ENCODE measurements at places on chromosomes 2 and 18. TPM values are rescaled to one million over a fixed set of nuclear protein-coding genes. Genes with fewer than 3 reads are reported as not detected.

DNA sequence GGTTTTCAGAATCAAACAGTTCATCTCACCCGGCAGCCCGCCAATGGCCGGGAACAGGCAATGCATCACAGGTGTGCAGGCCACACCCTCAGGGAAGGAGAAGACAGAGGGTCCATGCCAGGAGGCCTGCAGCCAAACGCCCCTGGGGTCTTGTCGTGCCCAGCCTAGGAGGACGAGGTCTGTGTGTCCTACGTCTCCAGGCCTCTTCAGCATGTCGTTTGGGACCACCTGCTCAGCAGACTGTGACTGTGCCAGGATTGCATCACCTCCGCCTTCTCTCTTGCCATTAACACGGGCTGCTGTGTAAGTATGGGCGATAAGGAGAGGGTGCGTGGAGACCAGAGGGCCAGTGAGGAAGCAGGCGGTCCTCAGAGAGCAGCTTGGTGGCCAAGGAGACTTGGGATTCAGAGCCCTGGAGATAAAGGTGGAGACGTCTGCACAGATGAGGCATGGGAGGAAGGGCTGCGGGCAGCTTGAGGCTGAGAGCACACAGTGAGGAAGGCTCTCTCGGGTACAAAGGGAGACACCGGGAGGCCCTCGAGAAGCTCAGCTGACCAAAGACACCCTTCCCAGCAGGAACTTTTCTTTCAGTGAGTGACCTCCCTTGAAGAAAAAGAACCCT lies 37.4 kb upstream of the KLHL29 start:
- H3K4me1 ChIP-seq, result no peaks in the 10 kb centered on the region
- H3K27me3 ChIP-seq, result no peaks in the 10 kb centered on the region
- DNase-seq, result no peak
- no peaks in the 10 kb centered on the region for H3K36me3 ChIP-seq
- H3K4me3 ChIP-seq, result no peak overlapping the region

- H3K27ac ChIP-seq, result no peak overlapping the region
- DNase-seq, result no peak
- no peaks in the 10 kb centered on the region for H3K36me3 ChIP-seq
- H3K4me1 ChIP-seq, result peaks cover 32% of the 10 kb centered on the region
Measured at GRCh38 chr2:234218266-234219045, 168.0 kb downstream of the SPP2 start.

GRCh38 chr18:35716169-35716831 lies 134.8 kb downstream of the GALNT1 start:
- H3K36me3 ChIP-seq, result peaks cover 1% of the 10 kb centered on the region
- H3K27me3 ChIP-seq, result no peaks in the 10 kb centered on the region
- no peaks in the 10 kb centered on the region for H3K4me1 ChIP-seq

GRCh38 chr2:113225263-113226259 lies 51.8 kb downstream of the PSD4 start:
- no peaks in the 10 kb centered on the region for H3K36me3 ChIP-seq
- no peak overlapping the region for H3K4me3 ChIP-seq
- no peaks in the 10 kb centered on the region for H3K27me3 ChIP-seq
- no peak overlapping the region for H3K27ac ChIP-seq

DNA sequence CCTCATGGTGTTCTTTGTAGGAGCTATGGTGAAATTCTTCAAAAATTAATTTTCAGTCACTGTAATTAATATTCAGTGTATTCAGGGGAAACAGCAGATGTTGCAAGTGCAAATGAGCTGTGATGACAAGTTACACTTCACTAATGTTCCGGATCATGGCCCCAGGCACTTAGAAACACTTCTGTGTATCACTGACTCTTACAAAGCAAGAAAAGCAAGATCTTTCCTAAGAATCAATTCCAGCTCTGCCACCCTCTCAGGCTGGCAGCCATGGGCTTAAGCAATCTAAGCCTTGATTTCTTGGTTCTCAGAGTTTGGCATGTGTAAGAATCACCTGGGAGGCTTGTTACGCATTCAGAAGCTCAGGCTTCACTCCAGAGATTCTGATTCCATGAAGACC lies 78.0 kb downstream of the MARCHF4 start:
- no peak overlapping the region for H3K27ac ChIP-seq
- DNase-seq, result no peak
- no peak overlapping the region for H3K4me3 ChIP-seq

GRCh38 chr18:50651334-50651733 lies 91.4 kb downstream of the MAPK4 start:
- no peaks in the 10 kb centered on the region for H3K27me3 ChIP-seq
- H3K27ac ChIP-seq, result no peak overlapping the region
- no peaks in the 10 kb centered on the region for H3K36me3 ChIP-seq
- no peak overlapping the region for H3K4me3 ChIP-seq

- no peak overlapping the region for H3K4me3 ChIP-seq
- no peaks in the 10 kb centered on the region for H3K4me1 ChIP-seq
- DNase-seq, result no peak
- peaks cover 1% of the 10 kb centered on the region for H3K36me3 ChIP-seq
- H3K27ac ChIP-seq, result no peak overlapping the region
- H3K27me3 ChIP-seq, result peaks cover 5% of the 10 kb centered on the region
Measured at GRCh38 chr18:24992491-24992890, 359.5 kb downstream of the ZNF521 start.

GRCh38 chr18:24198461-24198860 lies 59.6 kb downstream of the CABYR start:
- no peaks in the 10 kb centered on the region for H3K36me3 ChIP-seq
- no peaks in the 10 kb centered on the region for H3K27me3 ChIP-seq
- H3K4me3 ChIP-seq, result no peak overlapping the region
- no peak overlapping the region for H3K27ac ChIP-seq
- DNase-seq, result no peak

Gene GPR39
- total RNA-seq, result not detected

Gene OLA1
- total RNA-seq, result 100 TPM

Gene ABCG8
- not detected for total RNA-seq

Gene TCF23
- total RNA-seq, result not detected

Gene ASTL
- total RNA-seq, result 8.1 TPM

Gene C2orf15
- total RNA-seq, result 1.9 TPM

Gene CTAGE1
- total RNA-seq, result not detected
